ENCODE measurements at places on chromosomes 4 and X.

- DNase-seq = no peak
Observed at GRCh38 chr4:119246177-119246733, 33.7 kb downstream of the USP53 start.

GRCh38 chrX:37662181-37662580, 23.4 kb upstream of the XK start:
- DNase-seq = peak; percentile 52

DNA sequence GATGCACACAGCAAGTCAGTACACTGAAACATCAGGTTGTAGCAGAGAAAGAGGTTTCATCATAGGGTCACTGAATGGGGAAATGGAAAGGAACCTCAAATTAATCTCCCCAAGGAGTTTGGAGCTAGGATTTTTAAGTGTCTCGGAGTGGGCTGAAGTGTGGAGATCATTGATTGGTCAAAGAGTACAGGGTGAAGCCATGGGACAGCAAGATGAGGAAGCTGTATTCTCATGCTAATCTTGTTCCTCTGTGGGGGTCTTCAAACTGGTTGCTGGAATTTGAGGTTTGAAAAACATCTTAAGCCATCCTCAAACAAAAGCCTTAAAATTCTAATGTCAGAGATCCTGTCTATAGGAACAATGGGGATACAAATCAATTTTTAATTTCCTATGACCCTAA, 78.8 kb upstream of the TEX13A start:
- DNase-seq = no peak

DNA sequence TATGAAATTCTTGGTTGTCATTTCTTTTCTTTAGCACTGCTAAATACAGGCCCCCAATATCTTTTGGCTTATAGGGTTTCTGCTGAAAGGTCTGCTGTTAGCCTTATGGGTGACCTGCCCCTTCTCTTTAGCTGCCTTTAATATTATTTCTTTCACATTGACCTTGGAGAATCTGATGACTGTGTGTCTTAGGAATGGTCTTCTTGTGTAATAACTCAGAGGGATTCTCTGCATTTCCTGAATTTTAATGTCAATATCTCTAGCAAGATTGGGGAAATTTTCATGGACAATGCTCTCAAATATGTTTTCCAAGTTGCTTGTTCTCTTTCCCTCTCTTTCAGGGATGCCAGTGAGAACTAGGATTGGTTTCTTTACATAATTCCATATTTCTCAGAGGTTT, 292.4 kb downstream of the SLC7A11 start:
- no peak for DNase-seq

DNA sequence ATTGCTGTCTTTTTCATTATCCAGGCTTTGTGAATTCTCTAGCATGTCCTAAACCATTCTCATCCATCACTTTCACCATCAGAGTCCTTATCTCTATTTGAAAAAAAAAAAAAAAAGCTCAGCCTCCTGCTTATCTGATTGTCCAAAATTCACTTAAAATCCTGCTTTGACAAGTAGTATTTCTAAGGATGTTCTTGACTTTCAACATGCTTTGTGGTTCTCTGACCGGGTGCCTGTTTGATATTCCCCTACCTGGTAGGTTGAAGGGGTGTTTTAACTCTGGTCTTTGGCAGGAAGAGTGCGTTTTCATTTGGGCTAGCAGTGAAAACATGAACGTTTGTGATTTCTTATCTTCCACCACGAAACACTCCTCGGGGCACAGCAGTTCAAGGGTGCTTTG, 17.3 kb upstream of the BBS12 start:
- peak; percentile 24 for DNase-seq

DNA sequence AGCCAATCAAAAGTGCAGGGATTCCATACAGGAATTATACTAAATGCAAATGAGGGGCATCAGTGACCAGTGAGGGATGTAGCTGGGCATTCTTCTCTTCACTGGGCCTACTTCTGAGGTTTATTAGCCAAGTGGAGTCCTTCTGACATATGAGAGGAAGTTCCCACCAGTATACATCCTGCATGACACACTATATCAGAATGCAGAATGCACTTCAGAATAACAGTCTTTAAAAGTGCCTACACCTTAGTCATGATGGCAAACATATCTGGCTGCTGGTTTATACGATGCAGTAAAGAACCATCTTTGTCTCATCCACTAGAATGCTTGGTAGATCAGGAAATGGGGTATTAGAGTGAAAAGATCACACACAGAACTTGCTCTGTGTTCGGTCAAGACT, 180.3 kb upstream of the PPARGC1A start:
- no peak for DNase-seq

- no peak for DNase-seq
Observed at GRCh38 chrX:10603612-10604011, 16.8 kb downstream of the MID1 start.
